AG09319 (cell line): ENCODE measurements at places on chromosomes 2 and 18.
A peak's percentile ranks its signal among the peaks of the same experiment; 100 is the strongest.

- DNase-seq, result no peak
Observed at GRCh38 chr2:8328217-8328616, 353.6 kb upstream of the ID2 start.

- DNase-seq, result no peak
Observed at GRCh38 chr2:133194362-133194655, 374.0 kb downstream of the NCKAP5 start.

- DNase-seq, result no peak
Observed at GRCh38 chr18:48959921-48960920, 9.5 kb upstream of the SMAD7 start.

DNA sequence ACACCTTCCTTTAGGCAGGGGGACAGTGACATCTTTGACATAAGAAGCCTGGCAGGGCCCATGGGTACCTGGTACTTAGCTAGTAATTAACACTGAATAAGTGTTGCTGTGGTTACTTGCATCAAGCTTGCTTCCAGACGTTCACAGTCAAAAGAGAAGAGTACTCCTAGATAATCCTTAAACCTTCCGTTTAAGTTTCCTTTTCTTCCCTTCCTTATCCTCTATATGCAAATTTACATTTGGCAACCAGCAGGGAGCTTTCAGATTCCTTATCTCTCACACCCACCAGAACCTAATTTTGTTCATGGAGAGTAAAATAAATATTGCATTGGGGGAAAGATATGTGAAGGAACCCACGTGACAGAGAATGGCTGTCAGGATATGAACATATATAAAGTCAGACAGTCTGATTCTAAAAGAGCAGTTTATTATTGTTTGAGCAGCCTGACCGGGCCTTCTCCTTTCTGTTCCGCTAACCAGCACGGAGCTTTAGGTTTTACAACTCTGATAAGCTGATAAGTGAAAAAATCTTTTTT, 7.8 kb upstream of the RAB31 start:
- no peak for DNase-seq

DNA sequence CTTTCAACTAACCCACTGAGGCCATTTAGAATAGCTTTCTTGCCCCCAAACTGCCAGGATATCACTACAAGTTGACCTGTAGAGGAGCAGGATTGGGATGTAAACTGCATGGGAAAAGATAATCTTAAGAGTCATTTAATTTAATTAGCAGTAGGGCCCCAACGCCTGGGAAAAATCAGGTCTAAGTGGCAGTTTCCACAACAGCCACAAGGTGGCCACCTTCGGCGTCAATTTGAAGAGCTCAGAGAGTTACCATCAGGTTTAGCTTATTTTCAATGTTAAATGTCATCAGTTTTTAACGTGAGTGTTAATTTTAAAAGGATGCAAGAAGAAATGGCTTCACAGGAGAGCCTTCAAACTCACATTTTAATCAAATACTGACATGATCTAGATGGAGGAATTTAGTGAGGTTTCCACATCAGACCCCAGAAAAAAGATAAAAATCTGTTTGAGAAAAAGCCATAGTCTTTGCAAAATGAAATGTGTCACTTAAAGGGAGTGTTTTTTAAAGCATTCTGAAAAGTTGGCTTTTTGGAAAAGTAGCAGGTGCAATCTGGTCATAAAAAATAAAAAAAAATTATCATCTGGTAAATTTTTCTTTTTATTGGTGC, 77.3 kb upstream of the UPP2 start:
- peak; percentile 15 for DNase-seq

GRCh38 chr2:39216346-39217191, 27.2 kb downstream of the CDKL4 start:
- DNase-seq, result no peak

DNA sequence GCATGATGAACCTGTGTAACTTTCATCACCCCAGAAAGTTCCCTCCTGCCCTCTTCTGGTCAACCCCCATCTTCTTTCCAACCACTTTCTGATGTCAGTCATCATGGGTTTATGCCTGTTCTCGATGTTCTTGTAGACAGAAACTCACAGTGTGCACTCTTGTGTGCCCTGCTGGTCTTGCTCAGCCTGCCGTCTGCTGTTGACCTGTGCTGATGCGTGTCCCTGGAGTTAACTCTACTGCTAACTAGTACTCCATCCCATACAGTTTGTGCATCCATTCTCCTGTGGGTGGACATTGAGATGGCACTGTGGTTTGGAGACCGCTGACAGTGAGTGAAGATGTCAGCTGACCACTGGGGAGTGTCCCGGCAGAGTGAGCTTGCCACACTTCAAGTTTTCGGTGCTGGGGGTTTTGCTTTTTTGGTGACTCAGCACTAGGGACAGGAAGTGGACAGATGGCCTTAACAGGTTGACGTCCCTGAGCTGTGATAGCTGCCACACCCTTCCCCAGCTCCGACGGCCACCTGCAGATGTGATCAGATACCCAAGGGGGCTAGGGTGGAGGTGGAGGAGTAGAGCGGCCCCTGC, 14.8 kb downstream of the KLHL29 start:
- DNase-seq, result no peak

DNA sequence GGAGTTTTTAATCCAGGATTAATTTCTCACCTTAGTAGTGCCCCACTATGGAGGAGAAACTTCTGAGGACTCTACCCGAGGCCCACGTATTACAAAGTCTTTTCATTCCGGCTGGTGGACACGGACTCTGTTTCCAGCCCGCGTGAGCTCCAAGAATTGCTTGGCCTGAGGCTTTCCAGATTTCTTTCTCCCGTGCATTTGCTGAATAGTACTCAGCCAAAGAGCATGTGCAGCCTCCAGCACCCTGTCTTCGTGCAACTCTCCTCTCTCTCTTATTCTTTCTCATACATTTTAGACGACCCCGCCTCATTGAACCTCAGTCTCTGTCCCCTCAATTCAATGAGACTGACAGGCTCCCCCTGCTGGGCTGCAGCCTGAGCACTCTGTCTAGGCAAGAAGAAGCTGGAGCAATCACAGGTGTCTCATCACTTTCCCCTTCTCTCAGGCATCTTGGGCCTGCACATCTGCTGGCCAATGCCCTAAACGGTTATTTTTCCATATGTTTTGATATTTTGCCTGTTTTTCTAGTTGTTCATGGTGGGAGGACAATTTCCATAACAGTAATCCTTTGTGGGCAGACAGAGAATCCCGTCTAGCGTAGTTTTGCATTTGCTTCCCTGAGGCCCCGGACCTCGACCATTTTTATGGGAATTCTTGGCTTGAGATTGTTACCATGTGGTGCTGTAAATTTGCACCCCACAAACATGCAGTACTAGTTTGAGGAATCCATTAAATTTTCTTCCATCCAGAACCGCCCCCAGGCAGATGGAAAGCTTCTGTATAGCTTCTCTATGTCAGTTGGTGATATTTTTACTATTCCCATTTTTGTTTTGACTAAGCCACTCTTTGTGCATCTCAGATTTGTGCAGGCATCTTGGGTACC, 50.1 kb upstream of the LPIN2 start:
- DNase-seq, result peak; percentile 10

DNA sequence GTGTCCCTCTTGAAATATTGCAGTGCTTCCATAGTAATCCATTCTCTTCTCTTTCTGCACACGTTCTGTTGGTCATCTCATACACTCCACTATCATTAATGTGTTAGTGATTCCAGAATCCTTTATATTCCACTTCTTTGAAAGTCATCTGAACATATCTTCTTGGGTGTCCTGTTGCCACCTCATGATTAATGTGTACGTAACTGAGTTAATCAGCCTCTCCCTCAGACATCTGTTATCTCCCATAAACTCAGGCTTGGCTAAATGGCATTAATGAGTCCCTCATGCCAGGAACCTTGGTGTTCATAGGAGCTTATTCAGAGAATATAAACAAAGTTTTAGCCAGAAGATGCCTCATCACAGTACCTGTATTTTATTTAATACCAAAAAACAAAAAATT, 126.4 kb downstream of the NCOA1 start:
- no peak for DNase-seq

DNA sequence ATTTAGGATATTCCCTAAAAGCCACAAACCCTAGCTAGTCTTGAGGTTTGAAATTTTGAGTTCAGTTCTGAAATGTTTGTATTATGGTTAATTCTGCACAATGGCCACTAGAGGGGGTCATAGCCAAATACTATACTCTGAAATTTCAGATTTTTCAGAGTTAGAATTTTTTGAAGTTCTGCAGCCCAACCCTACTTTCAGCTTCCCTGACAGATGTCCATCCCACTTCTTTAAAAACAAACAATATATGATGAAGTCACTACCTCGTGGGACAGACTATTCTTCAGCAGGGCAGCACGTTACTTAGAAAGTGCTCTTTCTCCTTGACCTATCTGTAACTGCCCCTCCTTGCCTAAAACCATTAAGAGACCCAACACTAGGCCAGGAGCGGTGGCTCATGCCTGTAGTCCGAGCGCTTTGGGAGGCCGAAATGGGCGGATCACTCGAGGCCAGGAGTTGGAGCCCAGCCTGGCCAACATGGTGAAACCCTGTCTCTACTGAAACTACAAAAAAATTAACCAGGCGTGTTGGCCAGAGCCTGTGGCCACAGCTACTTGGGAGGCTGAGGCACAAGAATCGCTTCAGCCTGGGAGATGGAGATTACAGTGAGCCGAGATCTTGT, 48.2 kb upstream of the PAPOLG start:
- DNase-seq, result no peak

GRCh38 chr2:57990118-57990725, 56.4 kb upstream of the VRK2 start:
- DNase-seq, result no peak

DNA sequence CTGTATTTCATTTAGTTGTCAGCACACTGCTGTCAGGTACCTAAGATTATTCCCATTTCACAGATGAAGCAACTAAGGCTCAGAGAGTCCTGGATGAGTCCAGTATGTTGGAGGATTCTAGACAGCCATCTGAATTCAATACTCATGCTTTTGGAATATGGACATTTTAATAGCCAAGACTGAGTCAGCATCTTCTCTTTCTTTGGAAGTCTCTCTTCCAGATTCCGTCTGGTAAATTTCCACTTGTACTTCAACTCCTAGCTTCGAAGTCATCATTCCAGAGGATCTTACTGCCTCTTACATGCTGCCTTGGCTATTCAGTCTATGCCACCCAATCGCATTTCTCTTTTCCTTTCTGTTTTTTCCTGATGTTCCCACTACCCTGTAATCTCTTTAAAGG, 40.6 kb downstream of the INSIG2 start:
- no peak for DNase-seq

- DNase-seq, result no peak
Observed at GRCh38 chr2:204722691-204723090, 177.4 kb downstream of the PARD3B start.

- no peak for DNase-seq
Observed at GRCh38 chr2:189014449-189015138, 40.4 kb downstream of the COL3A1 start.

DNA sequence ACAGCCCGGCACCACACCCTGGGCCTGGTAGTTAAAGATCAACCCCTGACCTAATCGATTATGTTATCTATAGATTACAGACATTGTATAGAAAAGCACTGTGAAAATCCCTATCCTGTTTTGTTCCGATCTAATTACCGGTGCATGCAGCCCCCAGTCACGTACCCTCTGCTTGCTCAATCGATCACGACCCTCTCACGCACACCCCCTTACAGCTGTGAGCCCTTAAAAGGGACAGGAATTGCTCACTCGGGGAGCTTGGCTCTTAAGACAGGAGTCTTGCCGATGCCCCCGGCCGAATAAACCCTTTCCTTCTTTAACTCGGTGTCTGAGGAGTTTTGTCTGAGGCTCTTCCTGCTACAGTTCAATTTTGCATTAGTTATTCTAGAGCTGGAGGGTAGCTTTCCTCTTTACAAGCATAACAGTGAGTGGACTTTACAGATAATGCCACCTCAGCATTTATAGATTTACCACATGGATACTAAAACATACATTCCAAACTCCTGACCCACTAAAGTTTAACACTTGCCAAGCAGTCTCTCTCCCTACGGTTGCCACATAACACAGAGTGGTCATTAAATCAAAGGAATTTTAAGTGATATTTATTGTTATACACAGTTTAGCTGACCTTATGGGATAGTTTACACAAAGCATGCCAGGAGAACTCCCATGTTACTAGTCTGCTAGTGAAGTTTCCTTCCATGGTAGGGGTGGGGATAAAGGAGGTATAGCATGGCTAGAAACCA, 101.0 kb downstream of the EVA1A start:
- peak; percentile 44 for DNase-seq

DNA sequence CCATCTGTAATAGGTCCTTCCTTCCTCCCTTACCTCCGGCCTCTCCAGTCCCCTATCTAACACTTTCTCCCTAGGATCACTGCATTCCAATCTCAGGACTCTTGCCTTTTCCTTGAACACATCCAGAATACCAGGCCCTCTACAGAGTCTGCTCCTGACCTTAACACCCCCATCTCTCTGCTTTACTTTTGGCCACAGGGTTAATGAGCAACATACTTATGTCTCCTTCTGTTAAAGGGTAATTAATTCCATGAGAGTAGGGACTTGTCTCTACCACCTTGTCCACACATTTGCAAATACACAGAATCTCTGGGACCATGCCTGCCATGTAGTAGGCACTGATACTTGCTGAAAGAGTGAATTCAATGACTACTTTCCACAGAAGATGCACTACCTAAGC, 94.9 kb downstream of the COBLL1 start:
- DNase-seq, result no peak

DNA sequence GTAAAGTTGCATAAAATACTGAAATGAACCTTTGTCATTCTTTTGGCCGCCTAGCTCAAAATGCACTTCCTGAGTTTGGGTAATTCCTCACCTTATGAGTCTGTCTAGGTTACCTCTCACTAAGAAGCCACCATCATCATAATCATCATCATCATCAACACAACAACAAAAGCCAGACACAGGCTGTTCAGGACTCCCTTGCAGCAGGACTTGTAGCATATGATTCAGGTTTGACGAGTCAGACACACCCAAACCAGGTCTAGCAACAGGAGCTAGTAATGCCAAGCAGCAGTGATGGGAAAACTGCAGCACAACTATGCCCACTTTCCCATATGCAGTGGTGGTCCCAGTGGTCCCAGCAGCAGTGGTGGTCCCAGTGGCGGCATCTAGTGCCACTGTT, 2.8 kb upstream of the SGO2 start:
- DNase-seq, result no peak

DNA sequence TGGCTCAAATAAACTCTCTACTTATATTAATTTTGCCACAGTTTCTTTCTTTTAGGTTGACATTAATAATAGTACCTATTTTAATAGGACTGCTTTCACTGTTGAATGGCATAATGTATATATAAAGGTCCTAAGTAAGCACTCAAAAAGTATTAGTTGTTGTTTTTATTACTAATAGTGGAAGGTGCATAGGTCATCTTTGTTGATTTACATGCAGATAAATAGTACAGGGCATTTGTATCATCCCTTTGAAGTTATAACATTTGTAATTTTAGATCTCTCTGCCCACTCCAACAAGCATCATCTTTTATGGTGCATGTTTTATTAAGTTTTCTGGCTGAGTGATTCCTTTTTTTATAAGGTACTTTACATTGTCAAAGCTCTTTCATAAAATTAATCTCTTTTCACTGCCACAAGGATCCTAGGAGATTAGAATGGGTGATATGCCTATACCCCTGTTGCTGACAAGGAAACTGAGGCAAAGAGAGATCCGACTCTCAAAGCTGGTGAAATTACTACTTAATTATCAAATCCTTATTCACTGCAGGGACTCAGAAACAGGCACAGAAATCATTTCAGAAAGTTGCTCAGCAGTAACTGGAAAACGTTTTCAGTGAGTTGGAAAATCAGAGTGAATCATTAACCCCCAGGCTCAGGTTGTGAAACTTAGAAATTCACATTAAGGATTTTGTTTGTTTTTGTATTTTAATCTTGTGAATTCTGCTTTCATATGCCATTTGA, 299.6 kb downstream of the AGPS start:
- no peak for DNase-seq
